ENCODE measurements at places on chromosomes 3 and 15.

- no peak for DNase-seq
Observed at GRCh38 chr3:31361371-31362273, 171.1 kb upstream of the STT3B start.

DNA sequence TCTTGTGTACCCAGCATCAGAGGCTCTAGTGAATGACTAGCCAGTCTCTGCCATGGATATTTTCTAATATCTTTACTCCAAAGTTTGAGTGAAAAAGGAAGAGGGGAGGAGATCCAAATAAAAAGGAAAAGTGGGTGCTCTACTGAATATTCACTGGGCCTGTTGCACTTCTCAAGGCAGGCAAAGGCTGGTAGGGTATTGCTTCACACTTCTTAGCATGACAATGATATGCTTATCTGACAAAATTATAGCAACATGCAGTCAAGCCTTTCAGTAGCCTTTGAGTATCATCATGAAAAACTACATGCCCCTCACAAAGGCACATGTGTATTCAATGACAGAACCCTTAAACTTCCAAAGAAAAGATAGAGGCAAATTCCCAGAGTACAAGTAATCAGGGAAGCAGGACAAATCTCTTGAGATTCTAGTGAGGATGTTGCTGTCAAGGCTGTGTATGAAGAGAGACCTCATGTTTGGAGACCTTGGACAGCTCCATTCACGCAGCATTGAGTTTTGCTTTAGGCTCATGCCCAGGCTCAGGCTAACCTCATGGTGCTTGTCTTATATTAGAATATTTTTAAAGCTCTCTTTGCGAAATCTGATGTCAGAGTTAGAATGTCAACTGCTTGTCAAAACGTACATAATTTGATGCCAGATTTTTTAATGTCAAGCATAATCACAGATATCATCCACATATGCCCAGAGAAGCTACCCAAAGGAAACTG lies 506.9 kb downstream of the OCA2 start:
- DNase-seq = no peak

- DNase-seq = no peak
Observed at GRCh38 chr3:157631478-157631877, 128.3 kb upstream of the VEPH1 start.

- DNase-seq = peak; percentile 36
Observed at GRCh38 chr3:62688050-62688449, 187.2 kb downstream of the CADPS start.

DNA sequence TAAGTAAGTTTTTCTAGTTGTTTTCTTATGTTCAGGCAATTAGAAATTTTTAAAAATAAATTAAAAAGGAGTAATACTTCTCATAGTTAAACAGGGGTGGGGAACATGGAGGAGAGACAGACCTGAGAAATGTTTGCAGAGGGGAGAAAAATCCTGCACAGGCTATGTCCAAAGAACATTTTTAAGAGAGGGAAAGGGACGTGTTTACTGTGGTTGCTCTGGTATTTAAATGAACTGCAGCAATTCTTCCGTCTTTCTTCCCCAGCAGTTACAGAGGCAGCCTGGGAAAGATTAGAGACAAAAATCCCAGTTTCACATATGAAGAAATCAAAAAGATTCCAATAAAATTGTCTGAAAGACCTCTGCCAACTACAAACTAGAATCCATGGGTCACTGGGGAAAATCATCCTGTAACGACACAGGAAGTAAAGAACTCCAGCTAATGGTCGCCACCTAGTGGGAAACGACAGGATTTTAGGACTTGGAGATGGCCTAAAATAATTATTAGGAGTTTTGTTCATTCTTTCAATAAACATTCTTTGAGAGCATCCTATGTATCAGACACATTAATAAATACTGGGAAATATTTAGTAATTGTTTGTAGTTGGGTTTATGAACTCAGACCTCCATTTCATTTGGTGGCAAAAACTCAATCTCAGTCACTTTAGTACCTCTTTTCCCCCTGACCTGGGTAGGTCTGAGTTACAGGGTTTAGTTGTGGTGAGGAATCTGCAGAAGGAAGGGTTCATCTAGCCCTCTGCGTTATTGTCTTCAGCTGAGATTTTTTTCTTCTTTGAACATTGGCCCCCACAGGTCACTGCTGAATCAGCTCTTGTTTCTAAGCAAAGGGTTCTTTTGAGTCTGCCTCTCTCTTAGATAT lies 69.9 kb upstream of the GOLIM4 start:
- peak; percentile 61 for DNase-seq

DNA sequence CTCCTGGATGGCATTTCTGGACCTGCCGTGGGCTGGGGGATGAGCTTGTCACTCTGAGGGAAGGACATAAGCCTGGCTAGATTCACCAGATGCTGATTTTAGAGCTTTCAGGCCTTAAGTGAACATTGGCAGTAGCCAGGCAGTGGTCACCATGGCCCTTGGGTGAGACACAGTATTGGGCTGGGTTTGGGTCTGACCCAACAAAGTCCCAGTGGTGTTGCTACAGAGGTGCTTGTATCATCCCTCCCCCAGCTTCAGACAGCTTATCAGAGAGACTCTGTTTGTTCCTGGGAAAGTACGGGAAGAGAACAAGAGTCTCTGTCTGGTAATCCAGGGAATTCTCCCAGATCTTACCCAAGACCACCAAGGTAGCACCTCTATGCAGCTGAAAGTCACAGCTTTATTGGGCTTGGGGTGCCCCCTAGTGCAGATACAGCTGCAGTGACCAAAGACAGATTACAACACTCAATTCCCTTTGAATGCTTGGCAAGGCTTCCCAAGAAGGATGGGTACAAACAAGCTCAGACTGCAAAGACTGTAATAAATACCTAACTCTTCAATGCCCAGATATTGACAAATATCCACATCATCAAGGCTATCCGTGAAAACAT lies 9.8 kb upstream of the RUVBL1 start:
- no peak for DNase-seq

DNA sequence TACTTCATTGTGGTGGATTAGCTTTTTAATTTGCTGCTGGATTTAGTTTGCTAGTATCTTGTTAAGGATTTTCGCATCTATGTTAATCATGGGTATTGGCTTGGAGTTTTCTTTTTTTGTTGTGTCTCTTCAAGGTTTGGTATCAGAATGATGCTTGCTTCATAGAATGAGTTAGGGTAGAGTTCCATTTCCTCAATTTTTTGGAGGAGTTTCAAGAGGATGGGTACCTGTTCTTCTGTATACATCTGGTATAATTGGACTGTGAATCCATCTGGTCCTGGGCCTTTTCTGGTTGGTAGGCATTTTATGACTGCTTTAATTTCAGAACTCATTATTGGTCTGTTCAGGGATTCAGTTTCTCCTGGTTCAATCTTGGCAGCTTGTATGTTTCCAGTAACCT lies 335.6 kb downstream of the EDEM1 start:
- no peak for DNase-seq

- peak; percentile 0 for DNase-seq
Observed at GRCh38 chr3:60086811-60087210, 1037.0 kb upstream of the CFAP20DC start.

DNA sequence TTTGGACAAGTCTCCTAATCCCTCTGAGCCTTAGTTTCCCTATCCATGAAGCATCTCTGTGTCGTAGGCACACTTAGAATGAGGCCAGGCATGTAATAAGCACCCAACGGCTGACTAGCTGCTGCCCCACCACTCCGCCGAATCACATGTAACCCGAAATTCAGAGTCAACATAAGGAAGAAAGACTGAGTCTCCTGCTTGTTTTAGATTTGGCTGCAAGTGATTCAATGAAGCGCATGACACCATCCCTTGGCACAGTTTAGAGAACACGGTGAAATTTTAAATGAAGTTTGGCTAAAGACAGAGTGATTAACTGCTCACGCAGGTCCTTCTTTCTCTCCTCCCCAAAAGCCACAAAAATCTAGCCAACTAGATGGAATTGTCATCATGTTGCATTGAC lies 279.2 kb downstream of the TLE3 start:
- DNase-seq = no peak

- no peak for DNase-seq
Observed at GRCh38 chr15:84697236-84697990, 18.5 kb downstream of the SEC11A start.

GRCh38 chr15:99582508-99582960 lies 16.8 kb downstream of the MEF2A start:
- no peak for DNase-seq

DNA sequence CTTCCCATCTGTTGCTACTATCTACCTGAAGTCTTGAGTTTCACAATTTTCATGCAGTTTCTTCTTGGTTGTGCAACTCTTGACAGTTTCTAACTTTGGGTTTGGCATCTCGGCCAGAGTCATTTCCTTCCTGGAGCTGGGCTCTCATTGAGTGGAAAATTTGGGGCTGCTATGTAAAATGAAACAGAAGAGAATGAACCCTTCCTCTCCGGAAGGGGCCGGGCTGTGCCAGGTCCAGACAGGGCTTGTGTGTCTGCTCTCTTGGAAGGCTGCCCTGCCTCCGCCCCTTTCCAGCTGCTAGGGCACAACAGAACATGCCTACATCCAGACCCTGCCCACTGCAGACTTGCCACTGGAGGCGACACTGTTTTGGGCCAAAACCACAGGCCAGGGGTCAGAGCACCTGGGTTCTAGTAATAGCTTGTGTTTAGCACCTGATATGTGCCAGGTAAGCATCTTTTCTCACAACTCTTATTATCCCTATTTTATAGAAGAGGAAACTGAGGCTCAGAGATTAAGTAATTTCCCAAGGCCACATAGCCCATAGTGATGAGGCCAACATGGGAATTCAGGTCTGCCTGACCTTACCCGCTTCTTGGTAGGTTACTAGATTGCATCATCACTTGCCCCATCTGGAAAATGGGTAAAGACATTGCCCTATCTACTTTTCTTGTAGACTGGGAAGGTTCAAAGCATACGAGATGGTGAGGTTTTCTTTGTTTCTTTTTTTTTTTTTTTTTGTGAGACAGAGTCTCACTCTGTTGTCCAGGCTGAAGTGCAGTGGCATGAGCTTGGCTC lies 25.0 kb downstream of the IRAK2 start:
- peak; percentile 90 for DNase-seq

- DNase-seq = peak; percentile 79
Observed at GRCh38 chr3:138118612-138119422, 3.4 kb upstream of the DZIP1L start.

- no peak for DNase-seq
Observed at GRCh38 chr3:11564577-11565001, 79.1 kb downstream of the VGLL4 start.

- DNase-seq = no peak
Observed at GRCh38 chr3:56915966-56916586, 114.3 kb upstream of the ARHGEF3 start.

DNA sequence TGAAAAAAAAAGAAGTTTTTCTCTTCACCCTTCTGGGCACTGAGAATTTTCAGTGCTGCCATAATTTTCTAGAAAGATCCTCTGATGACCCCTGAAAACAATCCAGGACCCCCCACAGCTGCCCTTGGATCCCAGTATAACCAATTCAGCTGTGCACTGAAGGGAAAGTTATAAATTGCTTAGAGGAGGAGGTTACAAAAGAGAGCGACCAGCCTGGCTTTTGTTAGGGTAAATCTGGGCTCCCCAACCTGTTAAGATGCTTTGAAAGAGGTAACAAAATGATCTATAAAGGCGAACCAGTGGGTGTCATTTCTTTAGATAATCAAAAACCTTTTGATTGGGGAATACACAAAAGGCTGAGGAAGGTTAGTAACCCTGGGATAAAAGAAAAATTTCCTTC lies 407.9 kb upstream of the ATP11B start:
- no peak for DNase-seq

DNA sequence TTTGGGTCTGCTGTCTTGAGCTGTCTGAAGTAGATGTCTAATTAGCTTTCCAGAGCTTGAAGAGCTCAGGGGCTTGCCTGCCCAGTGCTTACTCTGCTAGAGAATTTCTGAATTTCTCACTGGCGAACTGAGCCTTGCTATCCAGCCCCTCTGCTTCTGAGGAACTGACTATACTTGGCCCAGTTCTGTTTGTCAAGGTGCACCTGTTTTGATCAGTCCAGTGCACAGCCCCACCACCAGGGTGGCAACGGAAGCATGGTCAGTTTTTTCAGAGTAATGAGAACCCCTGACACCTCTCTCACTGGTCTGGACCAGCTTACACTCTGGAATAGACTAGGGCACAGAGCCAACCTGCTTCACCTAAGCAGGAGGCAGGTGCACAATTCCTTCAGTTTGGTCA lies 25.2 kb downstream of the ITGB5 start:
- DNase-seq = no peak

- DNase-seq = no peak
Observed at GRCh38 chr3:49171775-49172500, 540 bp downstream of the KLHDC8B start.

GRCh38 chr3:126337980-126338651 lies 19.1 kb downstream of the KLF15 start:
- no peak for DNase-seq

- DNase-seq = no peak
Observed at GRCh38 chr3:52781741-52782140, 4.3 kb downstream of the ITIH1 start.

DNA sequence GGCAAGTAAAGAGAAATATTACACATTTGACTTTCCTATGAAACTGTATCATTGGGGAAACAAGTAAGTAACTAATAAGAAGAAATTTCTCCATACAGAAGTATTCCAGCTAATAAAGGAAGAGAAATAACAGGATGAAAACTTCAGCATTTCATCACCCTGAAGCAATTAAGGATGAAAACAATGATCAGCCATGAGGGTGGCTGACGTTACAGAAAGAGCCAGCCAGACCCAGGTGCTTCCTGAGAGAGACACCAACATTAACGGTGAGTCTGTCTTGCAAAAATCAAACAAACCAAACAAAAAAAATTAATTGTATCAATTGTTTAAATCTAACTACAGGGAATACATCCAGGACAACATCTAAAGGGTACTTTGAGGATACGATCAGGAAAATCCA lies 190.0 kb downstream of the ARRDC4 start:
- no peak for DNase-seq

GRCh38 chr3:64438812-64439211 lies 213.5 kb upstream of the PRICKLE2 start:
- no peak for DNase-seq

DNA sequence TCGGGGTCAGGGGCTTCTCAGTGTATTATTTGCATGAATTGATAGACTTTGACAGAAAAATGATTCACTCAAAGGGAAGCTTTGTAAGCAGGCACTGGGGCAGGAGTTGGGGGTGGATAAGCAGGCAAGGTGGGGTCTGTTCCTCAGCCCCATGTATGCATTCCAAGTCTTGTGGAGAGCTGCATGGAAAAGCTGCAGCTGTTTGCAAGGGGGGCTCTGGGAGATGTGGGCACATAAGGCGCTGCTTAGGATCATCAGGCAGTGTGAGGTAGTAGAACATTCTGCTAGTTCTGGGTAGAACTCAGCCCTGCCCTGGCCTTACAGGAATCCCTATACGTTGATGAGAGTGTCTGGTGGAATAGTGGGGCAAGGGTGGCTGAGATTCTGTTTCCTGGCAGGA lies 154.2 kb upstream of the LRIG1 start:
- DNase-seq = no peak

Measured in RWPE1 (cell line).